ENCODE measurements at places on chromosomes 2 and 18.

DNA sequence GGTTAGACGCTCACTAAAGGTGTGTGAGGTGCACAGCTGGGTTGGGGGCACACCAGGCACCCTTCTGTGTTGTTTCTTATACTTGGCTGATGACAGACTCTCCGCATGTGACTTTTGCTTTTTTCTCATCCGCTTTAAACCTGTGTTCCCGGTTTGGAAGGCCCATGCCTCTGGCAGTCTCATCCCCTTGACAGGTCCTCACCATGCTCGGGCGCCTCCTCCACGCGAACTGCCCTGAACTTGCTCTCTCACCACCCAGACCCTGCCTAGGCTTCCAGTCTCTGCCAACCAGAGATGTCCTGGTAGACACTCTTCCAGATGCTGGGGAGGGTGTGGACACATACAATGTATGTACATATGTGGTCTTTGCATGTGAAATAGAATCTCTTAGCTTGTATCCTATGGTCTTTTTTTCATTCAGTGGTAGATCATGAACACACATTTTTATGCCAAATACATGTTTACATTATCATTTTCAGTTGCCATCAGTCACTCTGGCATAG, 79.8 kb downstream of the LIMS1 start:
- DNase-seq, result no peak

DNA sequence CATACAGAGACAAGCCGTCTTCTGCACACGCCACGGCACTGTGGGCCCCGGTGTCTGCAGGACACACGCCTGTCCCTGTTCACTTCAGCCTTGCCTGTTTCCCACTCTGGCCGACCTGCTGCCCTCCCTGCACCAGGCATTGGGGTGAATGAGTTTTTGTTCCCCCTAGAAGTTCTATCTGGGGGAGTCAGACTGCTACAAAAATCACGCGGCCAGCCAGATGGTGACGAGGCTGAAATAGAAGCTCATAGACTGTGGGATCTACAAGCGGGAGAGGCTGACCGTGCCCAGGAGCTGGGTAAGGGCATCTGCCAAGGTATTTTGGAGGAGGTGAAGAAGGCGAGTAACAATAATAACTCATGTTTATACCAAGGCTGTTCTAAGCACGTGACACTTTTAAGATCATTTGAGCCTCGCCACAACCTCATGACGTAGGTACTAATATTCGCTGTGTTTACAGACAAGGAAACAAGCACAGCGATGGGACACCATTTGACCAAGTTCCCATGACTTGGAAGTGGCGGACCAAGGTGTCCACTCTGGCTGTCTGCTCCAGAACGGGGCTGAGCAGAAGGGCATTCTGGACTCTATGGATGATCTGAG, 53.6 kb downstream of the KCNF1 start:
- no peak for DNase-seq

- DNase-seq, result no peak
Measured at GRCh38 chr2:229909090-229909489, 12.7 kb downstream of the TRIP12 start.

GRCh38 chr2:140154706-140155105, 1374.5 kb upstream of the NXPH2 start:
- DNase-seq, result no peak

DNA sequence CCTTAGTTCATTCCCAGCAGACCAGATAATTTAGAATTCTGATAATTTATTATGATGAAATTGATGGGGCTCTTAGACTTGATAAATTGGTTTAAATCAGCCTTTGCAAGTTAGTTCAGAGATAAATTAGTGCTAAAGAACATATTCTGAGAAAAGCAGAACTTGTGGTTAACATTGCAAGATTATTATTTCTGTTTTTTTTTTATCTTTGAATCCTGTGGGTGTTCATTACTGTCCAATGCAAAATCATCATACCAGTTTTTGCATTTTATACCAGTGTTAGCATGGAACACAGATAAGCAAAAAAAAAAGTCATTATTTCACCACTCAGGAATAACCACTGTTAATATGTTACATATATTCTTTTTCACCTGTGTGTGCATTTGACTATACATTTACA, 9.1 kb downstream of the SEPTIN2 start:
- no peak for DNase-seq

GRCh38 chr2:232941912-232942594, 71.0 kb downstream of the NGEF start:
- DNase-seq, result no peak

- no peak for DNase-seq
Measured at GRCh38 chr2:37767046-37767445, 95.6 kb upstream of the CDC42EP3 start.

DNA sequence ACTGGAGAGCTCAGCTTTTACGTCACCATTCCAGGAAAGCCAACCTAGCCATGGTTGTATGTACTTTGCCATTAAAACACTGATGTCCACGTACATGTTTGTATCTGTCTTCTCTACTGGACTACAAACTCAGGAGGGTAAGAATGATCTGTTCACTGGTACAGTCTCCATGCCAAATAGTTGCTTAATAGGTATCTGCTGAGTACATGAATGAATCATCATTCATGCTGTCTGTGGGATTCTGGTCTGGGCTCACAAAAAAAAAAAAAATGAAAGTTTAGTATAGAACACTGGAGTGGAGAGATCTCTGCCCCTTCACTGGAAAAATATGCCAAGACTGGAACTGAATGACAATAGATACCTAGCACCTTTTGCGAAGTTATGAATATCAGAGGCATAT, 102.6 kb upstream of the ITGA4 start:
- no peak for DNase-seq

- no peak for DNase-seq
Measured at GRCh38 chr18:50189160-50189559, 5.8 kb downstream of the MYO5B start.

DNA sequence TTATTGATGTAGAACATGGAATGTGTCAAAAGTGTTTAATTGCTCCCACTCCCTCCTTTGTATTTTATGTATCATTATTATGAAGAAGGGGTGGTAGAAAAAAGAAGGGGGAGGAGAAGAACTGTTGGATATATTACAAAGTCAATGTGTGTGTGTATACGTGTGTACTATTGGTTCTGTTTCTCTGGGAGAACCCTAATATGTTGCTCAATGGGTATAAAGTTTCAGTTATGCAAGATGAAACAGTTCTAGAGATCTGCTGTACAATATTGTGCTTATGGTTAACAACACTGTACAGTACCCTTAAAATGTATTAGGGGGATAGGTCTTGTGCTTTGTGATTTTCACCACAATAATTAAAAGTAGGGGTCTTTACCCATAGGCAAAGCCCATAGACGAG, 58.1 kb upstream of the ZC3H15 start:
- DNase-seq, result no peak

GRCh38 chr2:196167666-196168065, 3.7 kb downstream of the STK17B start:
- DNase-seq, result no peak

DNA sequence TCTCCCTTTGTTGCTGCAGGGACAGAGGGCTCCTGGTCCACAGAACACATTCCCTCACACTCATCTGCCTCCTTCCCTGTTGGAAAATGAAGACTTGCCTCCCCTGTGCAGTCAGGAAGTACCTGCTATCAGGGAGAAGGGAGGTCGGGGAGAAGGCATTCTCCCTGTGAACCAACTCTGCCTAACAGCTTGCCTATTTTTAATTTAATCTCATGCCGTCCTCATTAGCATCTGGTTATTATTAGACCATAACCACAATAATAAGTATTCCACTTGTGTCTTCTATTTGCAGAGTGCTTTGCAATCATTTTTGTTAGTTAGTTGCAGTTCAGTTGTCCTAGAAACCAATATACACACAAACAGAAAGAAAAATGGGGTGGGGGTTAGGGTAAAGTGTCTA, 232.6 kb upstream of the SKOR2 start:
- no peak for DNase-seq

- no peak for DNase-seq
Measured at GRCh38 chr18:23735021-23735464, 45.8 kb downstream of the LAMA3 start.

- no peak for DNase-seq
Measured at GRCh38 chr2:214737188-214737587, 72.3 kb downstream of the BARD1 start.

- no peak for DNase-seq
Measured at GRCh38 chr18:69559604-69560003, 158.9 kb downstream of the DOK6 start.

- no peak for DNase-seq
Measured at GRCh38 chr2:215680605-215681598, 245.0 kb upstream of the FN1 start.

DNA sequence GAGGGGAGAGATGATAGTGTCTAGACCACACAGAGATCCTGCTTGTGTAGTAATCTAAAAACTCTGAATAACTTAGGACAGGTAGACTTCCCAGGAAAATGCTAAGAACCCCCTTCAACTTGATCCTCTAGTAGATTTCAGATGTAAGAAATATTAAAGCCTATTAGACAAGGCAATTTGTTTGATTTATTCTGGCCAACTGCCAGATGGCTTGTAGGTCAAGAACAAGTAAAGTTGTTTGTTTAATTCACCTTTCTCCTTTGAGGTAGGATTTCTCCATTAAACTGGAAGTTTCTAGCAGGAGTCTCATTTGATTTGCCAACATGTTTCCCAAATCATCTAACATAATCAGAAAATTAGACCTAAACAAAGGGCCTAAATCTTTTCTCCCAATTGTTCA, 48.6 kb downstream of the SH3RF3 start:
- no peak for DNase-seq

DNA sequence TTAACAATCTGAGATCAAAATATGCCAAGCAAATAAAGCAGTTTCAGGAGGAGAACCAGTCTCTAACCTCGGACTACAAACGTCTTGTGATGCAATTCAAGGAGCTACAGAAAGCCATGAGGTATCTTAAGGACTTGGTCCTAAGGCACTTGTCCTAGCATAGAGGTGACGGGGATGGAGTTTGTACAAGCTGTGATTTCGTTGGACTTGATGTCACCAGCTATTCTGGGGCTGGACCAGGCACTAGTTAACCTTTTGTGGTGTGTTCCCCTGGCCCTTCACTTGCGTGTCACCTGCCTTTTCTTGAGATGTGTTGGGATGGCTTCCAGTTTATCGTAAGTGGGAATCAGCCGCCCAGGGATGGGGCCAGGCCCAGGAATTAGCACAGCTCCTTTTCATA, 33.7 kb downstream of the OTOF start:
- no peak for DNase-seq

DNA sequence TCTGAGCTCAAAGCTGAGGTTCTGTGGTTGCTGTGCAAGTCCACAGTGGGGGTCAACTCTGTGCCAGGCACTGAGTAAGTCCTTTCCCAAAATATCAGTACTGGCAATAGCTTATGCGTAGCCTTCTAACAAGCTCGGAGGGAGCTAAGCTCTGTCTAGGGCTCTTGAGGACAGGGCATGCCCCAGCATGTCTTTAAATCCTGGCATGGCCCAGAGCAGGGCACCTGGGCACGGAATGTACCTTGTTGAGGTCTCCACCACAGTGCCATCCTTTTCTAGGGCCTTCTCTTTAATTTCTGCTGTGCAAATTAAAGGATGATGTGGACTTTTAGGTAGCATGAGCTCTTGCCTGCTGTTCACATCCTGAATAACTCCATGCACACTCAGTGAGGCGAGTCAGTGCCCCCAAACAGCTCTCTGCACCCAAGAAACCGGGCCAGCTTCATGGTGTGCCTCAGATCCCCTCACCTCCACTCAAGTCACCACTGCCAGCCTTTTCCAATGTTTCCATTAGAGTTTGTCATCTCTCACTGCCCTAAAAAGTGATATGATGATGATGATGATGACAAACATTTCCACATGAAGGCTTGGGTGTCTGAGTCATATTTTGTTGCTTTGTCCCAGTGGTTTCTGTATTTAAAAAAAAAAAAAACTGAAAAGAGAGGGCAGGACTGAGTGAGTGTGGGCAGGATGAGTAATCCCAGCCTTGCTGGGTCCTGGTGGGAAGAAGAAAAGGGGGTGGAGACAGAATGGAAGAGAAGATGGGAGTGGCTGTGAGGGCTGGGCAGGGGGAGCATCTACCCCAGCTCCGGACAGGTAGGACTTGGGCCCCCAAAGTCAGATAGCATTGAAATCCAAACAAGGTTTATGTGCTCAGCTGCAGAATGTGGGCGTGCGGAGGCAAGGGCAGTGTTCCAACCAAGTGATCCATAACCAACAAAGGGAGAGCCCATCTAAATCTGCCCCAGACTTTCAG, 78.9 kb downstream of the ZBTB7C start:
- DNase-seq, result no peak

GRCh38 chr2:165015052-165015642, 59.8 kb upstream of the SLC38A11 start:
- peak; percentile 74 for DNase-seq

- no peak for DNase-seq
Measured at GRCh38 chr2:3459185-3460015, 59.9 kb downstream of the ADI1 start.

GRCh38 chr18:61957801-61958516, 65.2 kb upstream of the RNF152 start:
- no peak for DNase-seq

DNA sequence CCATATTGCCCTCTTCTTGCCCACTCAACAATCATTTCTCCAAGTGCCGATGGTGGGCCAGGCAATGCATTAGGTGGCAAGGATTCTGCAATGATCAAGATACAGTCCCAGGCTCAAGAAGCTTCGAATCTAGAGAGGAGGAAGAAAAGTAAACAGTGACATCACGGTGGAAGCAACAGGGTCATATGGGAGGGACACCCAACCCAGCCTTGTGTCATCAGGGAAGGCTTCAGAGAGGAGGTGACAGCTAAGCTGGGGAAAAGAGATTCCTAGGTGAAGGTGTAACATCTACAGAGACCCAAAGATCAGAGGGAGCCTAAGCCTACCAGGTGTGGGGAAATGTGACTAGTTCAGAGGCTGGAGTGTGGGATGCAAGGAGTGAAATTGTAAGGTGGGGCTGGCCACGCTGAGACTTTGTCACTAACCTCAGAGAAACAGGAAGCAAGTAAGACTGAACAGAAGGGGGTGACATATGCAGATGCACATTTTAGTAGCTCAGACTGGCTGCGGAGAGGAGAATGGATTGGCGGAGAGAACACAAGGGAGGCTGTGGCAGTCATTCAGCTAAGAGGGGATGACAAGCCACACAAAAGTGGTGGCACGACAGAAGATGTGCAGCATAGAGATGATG, 104.9 kb downstream of the ANKRD44 start:
- no peak for DNase-seq

DNA sequence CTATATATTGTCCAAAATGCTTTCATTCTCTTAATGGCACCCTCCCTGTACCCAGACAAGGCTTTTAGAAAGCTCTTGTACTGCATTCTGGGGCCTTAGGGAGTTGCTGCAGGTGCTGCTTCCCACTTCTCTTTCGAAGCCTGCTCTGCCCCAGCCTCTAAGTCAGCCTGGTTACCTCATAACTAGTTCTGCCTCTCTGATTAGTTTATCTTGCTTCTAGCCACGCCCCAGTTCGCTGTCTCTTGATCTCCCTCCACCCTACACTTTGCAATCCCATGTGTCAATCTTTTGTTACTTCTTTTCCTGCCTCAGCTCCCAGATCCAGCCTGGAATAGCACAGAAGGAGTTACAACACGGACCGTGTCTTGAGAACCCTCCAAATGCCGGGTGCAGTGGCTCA, 13.8 kb upstream of the NCOA1 start:
- no peak for DNase-seq

- no peak for DNase-seq
Measured at GRCh38 chr2:178270338-178270737, 76.0 kb downstream of the OSBPL6 start.

- no peak for DNase-seq
Measured at GRCh38 chr2:111652038-111652437, 232.0 kb downstream of the ANAPC1 start.
